WTC11 (cell line): ENCODE measurements at places on chromosomes 7 and 10.

DNA sequence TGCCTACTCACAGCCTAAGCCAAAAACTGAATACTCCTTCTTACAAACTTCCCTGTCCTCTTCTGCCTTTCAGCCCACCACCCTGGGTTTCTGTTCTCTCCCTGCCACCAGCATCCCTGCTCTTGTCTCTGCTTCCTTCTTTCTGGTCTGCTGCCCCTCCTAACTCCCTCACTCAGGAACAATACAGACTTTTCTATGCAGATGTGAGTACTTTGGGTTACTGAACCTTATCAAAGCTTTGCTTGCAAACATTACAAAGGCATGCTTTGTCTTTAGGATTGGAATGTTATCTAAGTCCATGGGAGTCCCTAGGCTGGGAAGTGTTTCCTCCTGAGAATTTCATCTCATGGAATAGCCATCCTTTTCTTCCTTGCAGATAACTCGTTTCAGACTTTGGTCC is 28.9 kb downstream of the CNNM1 start:
- no peak for DNase-seq

DNA sequence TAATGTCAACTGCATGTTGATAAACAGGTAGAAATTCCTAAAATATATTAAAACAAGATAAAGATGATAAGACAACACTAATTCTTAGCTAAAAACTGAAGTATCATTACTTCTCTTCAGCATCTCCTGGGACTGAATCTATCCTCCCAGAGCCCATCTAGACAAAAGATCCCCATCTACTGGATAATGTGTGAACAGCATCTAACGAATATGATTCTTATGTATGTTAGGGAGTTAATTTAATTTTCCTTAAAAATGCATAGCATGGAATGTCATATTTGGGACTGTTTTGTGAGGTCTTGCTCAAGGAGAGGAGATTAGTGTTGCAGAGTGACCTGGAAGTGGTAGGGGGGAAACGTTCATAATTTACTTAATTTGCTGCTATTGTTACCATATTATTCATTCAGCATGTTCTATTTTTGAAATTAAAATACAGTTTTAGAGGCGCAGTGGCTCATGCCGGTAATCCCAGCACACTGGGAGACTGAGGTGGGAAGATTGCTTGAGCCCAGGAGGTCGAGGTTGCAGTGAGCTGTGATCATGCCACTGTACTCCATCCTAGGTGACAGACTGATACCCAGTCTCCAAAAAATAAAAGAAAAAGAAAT is 305.1 kb upstream of the CSTF2T start:
- no peak for DNase-seq

DNA sequence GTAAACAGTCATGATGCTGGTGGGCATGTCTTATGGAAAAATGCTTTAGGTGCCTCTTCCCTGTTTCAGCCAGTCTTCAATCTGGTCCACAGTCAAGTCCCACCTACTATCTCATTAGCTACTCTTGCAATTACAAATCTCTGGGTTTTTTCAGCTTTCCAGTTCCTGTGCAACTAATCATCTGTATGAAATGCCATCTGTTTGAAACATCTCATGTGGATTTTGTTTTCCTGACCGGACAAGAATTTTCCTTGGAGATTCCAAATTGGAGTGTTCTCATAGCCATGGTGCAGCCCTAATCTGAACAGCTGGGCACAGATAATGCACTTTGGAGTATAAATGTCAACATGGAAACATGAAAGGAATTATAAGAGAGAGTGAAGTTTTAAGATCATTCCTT is 41.3 kb upstream of the CALN1 start:
- DNase-seq, result no peak

DNA sequence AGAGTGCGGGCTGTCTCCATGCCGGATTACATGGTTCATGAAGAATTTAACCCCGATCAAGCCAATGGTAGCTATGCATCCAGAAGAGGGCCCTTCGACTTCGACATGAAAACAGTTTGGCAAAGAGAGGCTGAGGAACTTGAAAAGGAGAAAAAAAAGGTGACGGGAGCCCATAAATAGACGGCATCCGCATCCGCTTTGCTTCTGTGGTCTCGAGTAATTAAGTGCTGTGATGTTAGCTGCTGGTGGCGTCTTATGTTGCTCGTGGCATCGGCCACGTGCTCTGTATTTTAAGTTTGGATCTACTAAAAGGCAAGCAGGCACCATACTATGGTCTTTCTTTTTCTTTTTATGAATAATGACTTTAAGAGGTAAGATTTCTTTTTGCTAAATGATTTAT is 11.1 kb downstream of the C7orf57 start:
- DNase-seq, result no peak

DNA sequence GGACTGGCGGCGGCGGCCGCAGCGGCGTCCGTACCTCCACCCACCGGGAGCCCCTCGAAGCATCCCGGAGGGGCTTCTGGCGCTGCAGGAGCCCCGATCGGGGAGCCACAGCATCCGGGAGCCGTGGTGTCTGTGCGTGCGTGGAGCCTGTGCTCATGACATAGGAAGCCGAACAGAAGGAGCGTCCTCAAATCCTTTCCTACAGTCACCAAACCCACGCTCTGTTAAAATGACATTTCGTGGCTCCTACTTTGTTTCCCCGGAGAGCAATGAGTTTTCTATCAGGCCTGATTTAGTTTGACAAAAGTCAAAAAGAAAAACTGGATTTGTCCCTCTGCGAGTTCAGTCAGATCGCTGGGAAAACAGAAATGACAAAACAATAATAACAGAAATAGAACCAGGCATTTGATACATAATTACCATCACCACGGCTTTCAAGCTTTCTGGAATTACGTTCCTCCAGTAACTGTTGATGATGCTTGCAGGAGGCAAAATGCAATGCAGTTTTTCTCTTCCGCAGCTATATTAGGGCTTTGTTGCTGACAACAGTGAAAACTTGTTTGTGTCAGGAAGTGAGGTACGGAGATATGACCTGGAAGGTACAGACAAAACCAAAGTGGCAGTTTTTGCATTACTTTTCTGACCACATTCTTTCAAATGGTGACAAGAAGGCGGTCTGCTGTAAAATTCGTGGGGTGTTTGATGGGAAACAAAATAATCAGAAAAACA is 219.3 kb upstream of the MKLN1 start:
- peak; percentile 29 for DNase-seq

DNA sequence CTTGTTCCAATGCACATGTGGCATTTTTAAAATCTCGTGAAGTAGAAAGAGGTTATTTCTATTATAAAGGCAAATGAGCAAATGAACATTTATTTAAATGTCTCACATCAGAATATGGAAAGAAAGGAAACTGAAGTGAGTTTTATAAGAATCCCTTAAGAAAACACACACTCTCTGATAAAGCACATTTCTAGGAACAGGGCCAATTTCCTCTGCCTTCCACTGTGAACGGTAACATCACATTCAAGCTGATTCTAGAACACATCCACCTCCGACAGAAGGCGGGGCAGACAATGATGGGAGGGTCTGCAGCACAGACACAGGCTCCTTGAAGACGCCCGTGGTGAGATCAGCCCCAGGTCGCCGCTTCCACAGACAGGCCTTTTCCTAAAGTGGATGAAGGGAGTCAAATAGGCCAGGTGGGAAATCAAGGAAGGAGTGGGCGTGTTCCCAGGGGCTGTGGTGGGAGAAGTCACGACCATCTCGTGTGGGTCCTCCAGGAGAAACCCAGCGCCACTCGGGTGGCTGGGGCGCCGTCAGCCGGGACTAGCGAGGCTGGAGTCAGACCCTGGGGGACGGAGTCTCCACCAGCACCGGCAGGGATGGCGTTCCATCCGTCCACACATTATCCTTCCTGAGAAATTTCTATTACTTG is 31.1 kb downstream of the PITRM1 start:
- DNase-seq, result no peak

DNA sequence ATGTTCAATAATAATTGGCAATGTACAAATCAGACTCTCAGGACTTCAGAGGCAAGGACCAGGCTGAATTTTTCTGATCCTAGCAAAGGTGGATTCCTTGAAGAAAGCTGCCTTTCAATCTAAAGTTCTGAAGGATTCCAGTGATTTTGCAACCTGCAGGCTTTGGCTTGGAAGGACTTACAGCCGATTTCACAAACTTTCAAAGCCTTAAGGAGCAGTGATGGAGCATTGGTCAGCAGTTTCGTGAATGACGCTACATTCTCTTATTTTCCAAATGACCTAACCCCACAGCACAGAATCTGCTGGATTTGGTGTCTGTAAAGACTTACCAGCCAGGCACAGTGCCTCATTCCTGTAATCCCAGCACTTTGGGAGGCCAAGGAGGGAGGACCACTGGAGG is 167.5 kb downstream of the ARHGAP12 start:
- DNase-seq, result no peak

DNA sequence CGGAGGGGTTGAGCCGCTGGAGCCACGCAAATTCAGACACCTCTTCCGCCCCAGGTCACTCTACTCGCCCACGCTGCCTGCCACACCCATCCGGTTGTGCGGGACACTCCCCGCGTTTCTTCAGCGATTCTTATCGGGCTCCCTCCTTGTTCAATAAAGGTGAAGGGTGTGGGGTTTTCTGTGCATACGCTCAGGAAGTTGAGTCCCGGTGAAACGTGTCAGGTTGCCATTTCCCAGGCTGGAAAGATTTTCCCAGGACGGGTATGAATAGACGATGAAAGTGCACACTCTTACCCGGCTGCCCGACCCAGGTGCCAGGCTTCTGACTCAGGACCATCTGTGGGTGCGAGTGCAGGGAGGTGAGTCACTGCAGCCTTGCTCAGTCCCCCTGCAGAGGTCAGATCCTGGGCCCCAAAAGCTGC is 22.0 kb downstream of the KLF6 start:
- no peak for DNase-seq

DNA sequence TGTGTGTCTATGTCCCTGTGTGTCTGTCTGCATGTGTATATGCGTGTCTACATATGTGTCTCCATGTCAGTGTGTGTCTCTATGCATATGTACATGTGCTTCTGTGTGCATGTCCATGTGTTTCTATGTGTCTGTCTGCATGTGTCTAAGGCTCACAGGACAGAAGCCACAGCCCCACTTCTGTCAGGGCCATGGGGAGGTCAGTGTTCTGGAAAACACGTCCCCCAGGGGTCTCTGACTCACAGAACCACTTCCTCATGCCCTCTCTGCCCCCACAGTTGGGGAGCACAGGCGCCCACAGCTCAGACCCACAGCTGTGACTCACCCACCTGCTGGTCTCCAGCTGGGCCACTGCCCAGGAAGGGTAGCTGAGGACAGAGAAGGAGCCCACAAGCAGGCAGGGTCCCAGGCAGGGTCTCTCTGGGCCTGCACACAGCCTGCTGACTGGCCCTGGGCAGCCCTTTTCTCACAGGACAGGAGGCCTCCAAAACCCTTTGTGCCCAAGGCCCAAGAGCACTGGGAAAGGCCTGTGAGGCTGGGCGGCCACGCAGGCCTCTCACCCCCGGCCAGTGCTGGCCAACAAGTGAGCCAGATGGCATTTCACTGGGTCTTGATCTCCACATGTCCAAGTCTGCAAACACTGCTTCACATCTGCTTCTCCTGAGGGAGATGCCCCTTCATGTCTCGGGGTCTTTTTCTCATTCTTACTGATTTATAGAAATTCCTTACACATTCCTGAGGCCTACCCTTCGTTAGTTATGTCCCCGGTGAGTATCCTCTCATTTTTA is 102.9 kb upstream of the FAM20C start:
- DNase-seq, result no peak

DNA sequence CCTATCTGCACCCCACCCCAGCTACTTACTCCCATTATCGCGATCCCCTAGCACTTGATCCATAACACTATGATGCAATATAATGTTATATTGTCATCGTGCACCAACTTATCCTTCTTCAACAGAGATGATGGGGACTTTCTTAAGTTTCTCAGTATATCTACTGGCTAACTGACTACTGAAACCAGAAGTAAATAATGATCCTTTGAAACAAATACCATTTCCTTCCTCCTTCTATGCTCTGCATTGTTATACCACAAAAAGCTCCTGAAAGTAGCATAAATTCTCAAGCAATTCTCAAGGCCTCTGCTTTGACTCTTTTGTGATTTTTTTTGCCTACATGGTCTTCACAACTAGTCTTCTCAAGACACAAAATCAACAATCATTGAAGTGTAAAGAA is 68.9 kb downstream of the HTR7 start:
- no peak for DNase-seq

DNA sequence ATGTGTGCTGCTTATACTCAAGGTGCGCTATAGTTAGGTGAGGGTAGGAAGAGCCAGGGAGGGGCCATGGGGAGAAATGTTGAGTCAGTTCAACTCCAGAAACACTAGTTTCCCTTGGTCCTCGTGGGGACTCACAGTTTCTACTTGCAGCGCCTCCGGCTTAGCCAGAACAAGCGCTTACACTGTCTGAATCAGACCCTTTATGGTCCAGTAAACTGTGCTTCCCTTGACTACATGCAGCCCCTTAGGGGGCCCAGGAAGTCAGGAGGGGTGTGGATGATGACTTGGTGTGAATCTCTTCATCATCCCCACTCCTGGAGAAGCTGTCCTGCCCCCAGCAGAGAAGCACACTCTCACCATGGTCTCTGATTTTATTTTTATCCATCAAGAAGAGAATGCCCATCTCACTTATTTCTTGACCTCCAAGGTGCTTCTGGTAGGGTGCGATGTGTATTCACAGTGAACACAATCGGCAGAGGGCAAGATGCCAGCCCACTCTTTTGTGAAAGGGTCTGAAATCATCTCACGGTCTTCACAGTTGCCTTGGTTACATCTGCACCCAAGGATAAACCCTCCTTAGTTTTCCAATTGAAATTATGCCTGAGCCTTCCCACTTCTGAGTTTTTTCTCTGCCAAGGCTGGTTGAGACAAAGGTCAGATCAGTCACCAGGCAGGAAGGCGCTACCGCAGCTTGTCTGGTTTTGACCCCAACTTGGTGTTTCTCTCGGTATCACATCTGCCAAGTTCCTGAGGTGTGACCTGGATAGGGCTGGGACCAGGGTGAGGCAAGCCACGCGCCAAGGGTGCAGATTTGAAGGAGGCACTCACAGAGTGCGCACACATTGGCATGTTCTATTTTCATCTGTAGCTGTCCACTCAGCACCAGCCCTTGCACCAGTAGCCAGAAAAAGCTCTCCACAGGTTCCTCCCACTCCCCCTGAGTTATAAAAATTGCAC is 62.7 kb upstream of the LRRC4 start:
- DNase-seq, result no peak

DNA sequence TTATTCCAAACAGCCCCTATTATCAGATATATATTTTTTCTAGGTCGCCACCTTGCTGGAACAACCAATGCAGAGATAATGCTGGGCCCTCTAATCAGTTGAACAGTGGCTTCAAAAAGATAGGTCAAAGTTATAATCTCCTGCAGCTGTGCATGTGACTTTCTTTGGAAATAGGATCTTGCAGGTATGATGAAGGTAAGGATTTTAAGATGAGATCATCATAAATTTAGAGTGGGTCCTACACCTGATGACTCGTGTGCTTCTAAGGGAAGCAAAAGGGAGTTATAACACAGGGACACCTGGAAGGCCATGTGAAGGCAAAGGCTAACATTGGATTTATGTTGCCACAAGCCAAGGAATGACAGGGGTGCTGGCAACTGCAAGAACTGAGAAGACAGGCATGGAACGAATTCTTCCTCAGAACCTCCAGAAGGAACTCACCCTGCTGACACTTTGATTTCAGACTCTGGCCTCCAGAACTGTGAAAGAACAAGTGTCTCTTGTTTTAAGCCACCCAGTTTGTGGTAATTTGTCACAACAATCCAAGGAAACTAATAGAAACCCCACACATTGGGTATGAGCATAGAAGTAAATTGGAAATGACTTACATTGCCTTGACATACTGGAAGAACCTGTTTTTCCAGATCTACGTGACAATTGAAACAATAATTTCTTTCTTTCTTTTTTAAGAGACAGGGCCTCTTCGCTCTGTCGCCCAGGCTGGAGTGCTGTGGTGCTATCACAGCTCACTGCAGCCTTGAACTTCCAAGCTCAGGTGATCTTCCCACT is 34.4 kb downstream of the CCDC71L start:
- no peak for DNase-seq

GRCh38 chr10:101901340-101901739 is 57.7 kb upstream of the KCNIP2 start:
- peak; percentile 32 for DNase-seq
